ENCODE measurements at places on chromosomes 7 and 10. TPM values are rescaled to one million over a fixed set of nuclear protein-coding genes. Genes with fewer than 3 reads are reported as not detected.

Gene WDR86
- total RNA-seq = not detected

Gene CUL2
- total RNA-seq = 32.8 TPM

Gene ADAMTS14
- total RNA-seq = not detected

Gene PRTFDC1
- 6.5 TPM for total RNA-seq

Gene NFE2L3
- total RNA-seq = 55.4 TPM

Gene IFIT2
- total RNA-seq = 1.7 TPM

Gene ZNF467
- 2.6 TPM for total RNA-seq

Gene SNCG
- total RNA-seq = 74.1 TPM

Gene CALCR
- total RNA-seq = not detected

Gene INPP5F
- total RNA-seq = 18.8 TPM

Gene GNGT1
- not detected for total RNA-seq

Gene STEAP1B
- 29.0 TPM for total RNA-seq

Gene NRP1
- 204 TPM for total RNA-seq

Gene EIF4H
- total RNA-seq = 398 TPM

Gene CHAT
- total RNA-seq = not detected

Data from endothelial cell of coronary artery (primary cell).